NCI-H1417 (cell line): ENCODE measurements at places on chromosomes 1 and 21.

DNA sequence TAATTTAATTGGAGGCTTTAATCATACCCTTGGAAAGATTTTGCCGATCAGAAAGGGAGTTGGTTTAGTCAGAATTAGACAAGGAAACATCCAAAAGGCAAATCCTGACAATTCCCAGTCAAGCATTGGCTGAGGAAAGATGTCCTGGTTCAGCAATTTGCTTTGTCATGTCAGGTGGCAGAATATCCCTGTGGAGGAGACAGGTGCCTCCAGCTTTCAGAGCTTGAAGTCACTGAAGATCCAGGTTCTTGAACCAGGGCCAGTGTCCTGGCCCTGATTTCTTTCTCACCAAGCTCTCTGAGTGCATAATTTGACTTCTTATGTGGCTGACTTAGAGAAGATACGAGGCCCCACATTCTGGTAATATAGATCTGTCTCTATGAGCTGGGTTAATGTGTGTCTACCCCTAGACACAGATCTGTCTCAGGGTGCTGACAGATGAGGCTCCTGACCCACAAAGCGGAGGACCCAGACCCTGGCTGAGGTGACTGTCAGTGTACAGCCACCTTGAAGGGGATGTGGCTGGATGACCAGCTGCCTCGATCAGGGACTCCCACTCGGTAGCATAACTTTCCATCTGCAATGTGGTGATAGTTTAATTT, 118.9 kb downstream of the HHAT start:
- DNase-seq: no peak

DNA sequence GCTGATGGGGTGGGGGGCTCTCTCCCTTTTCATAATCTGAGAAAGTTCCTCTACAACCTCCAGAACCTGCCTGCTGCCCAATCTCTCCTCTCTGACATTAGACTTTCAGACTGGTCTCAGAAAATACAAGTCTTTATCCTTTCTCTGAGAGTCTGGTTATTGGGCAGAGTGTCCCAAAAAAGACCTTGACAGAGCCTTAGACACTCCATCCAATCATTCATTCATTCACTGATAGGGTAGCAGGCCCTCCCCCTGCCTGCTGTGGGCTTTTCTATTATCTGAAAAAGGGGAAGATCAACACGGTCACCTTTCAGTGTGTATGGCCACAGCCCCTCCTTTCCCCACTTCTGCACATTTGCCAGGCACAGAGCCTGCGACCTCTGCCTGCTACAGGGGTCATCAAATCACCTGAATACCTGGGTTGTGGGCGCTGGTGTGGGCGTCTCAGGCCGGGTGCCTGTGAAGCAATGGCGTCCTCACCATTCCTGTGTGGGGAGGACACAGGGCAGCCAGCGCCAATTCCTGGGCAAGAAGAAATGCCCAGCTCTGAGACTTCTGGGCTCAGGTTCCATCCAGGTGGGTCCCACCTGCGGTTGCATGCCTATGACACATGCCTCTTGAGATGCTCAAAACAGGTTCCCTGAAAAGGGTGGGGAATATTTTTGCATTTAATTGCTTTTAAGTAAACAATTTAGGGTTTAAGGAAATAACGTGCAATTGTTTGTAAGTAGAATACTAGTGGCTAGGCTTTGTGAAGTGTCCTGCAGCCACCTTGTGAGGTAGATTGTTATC, 52.8 kb downstream of the ELK4 start:
- peak; percentile 87 for DNase-seq

- peak; percentile 49 for DNase-seq
These were observed 32.5 kb downstream of the CDKN2C start for GRCh38 chr1:51002516-51002915.

DNA sequence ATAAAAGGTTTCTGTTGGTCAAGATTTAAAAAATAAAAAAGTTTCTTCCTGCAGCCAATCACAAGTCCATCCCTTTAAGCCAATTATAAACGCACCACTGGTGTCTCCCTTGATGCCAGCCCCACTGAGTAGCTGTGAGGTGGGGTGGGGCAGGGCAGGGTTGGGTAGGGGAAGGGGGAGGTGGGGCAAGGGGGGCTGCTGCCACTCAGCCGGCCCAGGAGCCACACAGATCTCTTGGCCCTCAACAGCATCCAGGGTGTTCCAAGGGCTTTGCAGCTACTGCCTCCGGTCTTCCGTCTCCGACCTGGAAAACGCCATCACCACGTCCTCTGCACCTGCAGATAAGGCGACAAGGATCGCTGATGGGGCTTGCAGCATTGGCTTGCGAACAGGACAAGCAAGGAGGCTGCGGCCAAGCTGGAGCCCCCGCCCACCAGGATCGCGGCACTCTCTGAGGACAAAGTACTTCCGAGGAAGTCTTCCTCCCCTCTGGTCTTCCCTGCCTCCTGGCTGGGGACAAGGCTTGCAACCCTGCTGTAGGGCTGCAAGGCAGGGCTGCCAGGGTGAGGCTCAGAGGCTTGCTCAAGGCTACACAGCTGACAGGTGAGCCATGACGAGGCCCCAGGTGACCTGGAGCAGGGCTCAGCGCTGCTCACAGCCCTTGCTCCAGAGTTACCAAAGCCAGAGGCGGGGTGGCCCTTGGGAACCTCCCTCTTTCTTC, 26.8 kb upstream of the CLSTN1 start:
- DNase-seq: no peak

GRCh38 chr1:55868026-55868425, 652.9 kb upstream of the USP24 start:
- DNase-seq: no peak

GRCh38 chr1:106637566-106637965, 418.9 kb upstream of the PRMT6 start:
- DNase-seq: no peak

DNA sequence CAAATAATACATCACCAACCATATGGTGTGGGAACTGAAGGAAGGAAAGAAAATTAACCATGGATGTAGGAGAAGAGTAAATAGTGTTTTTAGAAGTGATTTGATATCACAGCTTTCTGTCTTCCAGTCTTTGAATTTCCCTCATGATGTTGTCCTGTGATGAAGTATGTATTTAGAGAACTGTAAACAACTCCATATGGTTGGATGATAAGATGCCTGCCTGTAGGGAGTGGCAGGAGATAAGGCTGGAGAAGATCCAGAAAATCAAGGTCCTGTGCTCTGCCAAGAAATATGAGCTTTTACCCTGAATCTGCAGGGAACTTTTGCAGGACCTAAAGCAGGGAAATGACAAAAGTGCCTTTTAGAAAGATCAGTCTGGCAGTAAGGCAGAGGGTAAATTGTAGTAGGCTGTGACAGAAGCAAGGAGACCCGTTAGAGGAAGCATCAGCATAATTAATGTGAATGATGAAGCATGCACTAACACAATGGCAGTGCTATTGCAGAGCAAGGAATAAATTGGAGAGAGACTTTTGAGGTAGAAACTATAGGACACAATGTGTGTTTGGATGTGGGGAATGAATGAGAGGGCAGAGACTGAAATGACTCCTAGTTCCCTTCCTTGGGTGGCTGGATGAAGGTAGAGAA, 21.9 kb downstream of the CEPT1 start:
- DNase-seq: no peak

DNA sequence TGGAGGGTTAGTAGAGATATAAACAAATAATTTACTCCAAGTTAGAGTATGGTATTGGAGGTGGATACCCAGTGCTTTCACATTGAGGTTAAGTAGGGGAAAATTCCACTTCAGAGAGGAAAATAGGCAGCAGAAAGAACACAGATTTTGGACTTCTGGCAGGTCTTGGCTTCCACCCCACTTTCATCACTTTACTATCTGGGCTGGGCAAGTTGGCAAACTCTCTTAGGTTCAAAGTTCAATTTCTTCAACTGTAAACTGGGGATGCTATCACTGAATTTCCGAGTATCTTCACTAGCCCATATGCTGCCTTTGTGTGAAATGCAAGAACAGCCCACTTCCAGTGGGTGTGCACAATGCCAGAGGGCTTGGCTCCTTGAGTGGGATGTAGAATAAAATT, 214.9 kb downstream of the GABPA start:
- DNase-seq: no peak

DNA sequence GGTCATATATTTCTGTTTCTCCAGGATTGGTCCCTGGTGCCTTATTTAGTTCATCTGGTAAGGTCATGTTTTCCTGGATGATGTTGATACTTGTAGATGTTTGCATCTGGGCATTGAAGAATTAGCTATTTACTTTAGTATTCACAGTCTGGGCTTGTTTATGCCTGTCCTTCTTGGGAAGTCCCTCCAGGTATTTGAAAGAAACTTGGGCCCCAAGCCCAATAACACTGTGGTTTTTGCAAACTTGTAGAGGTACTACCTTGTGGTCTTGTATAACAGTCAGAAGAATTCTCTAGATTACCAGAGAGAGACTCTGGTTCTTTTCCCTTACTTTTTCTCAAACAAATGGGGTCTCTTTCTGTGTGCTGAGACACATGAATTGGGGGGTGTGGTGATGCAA, 251.4 kb upstream of the B3GALT2 start:
- DNase-seq: no peak

DNA sequence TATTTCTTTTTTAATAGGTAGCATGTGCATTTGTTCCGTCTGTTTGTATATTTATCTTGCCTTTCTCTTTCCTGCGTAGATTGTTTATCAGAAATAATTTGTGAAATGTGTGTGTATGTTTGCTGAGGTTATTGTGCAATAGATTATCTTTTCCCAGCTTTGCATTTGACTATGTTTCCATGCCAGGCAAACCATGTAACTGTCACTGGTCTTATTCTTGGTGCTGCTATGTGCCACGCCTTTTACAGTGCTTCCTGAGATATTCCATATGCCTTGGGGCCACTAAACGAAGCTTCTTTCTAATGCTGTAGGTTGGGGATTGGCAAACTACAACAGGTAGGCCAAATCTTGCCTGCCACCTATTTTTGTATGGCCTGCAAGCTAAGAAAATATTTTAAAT, 598.8 kb downstream of the PLPP3 start:
- no peak for DNase-seq

GRCh38 chr1:59552007-59552406, 255.1 kb downstream of the FGGY start:
- DNase-seq: no peak

DNA sequence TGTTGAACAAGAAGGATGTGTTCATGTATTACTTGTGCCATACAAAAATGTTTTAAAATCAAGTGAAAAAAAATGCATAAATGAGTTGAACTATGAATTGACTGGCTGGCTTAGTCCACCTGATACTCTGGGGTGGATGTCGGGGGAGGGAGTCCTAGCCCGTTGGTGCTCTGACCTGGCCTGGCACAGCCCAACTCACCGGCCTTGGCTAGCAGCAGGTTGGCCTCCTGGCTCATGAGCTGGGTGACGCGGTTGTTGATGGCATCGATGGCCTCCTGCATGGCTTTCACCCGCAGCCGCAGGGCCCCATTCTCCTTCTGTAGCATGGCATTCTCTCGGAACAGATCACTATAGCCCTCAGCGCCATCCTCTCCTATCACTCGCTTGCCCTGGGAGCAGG, 21.6 kb downstream of the KIF21B start:
- DNase-seq: no peak

GRCh38 chr1:63413394-63413793, 46.0 kb downstream of the ALG6 start:
- DNase-seq: no peak
